ENCODE measurements at places on chromosomes 4 and X.
A peak's percentile ranks its signal among the peaks of the same experiment; 100 is the strongest.

DNA sequence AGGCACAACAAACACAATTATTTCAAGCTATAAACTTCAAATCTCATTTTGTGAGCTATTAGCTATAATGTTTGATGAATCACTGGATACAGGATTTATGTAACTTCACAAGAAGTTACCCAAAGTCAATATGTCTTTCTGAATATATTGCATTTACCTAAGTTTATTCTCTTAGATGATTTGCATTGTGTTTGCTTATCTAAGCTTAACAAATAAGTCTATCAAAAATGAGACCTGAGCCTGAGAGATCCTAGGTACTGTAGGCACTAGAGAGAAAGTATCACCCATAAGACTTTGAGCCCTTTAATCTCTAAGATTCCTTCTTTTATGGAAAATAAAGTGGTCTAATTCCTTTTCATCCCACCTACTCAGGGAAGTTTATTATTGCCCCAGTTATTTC lies 178.2 kb downstream of the NAF1 start:
- no peak for DNase-seq

DNA sequence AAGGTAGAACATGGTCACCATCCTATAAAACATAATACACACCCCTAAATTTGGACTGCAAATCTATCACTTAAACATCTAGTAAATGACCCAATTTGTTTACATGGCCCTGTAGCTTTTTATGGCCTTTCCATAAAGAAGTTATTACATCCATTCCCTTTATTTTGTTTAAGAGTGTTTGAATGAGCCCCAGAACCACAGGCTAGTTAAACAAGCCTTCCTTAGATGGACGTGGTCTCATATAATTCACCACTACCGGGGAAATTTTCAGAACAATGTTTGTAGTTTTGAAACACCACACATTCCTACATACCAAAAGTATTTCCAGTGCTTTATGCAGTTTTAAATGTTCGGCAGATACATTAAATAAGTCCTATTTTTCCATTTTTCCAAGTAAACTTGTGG lies 12.3 kb downstream of the PDGFC start:
- DNase-seq: no peak

GRCh38 chr4:5960252-5960880 lies 57.9 kb downstream of the C4orf50 start:
- DNase-seq: no peak

DNA sequence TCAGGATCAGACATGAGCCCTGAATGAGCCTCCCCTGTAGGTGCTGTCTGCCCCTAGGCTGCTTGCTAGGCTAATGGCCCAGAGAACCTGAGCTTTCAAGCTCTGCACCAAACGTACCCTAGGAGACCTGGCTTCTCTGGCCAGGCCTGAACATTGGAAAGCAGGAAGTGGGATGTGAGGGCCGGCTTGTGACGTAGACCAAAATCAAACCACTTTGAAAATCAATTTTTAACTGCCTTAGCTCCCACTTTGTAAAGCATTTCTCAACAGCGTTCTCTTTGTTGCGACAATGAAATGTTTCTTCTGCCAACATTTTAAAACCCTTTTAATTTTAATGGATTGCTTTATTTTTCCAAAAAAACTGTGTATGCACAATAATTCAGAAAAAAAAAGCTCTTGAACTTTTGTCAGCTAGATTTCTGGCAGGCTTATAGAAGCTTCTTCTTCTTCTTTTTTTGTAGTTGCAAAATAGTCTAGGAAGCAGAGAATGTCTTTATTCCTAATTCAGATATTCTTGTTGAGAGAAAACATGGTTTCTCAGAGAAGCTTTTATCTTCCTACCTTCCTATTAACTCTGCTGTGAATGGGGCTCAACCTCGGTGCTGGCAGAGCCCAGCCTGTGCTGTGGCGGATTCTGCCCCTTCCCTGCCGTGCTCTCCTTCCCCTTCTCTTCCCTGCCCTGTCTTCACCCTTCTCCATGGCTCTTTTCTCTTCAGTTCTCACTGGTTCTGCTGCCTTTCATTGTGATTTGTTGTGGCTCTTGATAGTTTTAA lies 145.2 kb upstream of the SFRP2 start:
- DNase-seq: no peak

DNA sequence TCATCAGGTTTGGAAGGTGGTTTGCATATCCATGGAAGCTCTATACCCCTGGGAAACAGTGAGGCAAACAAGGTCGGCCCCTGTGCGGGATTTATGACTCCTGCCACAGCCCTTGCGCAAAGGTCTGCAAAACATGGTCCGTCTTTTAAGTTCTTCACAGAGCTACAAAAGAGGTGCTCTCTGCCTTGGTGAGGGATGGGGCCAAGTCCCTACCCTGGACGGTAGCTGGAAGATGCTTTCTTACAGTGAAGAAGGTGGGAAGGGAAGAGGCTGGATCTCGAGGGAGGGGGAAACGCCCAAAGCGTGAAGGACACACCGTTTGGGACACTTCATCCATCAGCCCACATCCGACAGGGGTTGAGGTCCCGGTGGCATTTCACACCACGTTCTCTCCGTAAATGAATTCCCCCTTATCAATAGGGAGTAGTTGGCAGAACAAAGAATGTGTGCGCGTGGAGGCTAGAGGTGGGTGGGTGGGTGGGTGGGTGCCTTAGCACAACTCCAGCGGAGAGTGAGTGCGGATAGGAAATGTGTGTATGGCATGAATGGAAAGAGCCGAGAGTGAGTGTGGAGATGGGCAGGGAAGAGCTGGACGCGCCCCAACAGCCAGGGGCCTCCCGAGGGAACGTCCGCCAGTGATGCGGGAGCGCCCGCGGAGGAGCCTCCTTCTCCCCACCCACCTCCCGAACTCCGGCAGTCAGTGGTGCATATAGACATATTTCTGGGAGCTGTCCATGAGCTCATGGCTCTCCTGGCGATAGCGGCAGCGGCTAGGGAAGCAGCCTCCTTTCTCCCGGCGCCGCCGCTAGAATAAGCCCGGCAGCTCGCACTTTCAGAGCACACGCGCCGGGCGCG lies 68.3 kb downstream of the LARP7 start:
- peak; percentile 3 for DNase-seq

GRCh38 chrX:41475591-41476241 lies 28.6 kb downstream of the NYX start:
- peak; percentile 47 for DNase-seq

- DNase-seq: peak; percentile 55
These were observed 11.7 kb downstream of the MTTP start for GRCh38 chr4:99586322-99586721.

GRCh38 chr4:174281182-174281737 lies 2.2 kb downstream of the FBXO8 start:
- DNase-seq: no peak

DNA sequence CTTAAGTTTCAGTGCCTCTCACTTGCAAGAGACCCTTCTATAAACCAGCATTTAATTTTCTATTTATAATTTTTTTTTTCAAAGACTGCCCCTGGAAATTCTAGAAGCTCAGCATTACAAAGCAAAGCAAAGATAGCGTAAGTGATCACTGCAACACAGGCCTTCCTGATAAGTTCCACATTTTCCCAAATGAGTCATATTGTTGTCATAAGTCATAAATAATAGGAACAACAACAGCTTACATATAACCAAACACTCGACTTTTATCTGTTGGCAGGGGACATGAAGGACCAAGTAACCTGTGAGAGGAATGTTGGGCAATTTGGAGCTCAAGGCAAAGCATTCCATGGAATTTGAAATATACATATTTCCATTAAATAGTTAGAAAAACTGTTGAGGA lies 815.5 kb downstream of the DMD start:
- no peak for DNase-seq

DNA sequence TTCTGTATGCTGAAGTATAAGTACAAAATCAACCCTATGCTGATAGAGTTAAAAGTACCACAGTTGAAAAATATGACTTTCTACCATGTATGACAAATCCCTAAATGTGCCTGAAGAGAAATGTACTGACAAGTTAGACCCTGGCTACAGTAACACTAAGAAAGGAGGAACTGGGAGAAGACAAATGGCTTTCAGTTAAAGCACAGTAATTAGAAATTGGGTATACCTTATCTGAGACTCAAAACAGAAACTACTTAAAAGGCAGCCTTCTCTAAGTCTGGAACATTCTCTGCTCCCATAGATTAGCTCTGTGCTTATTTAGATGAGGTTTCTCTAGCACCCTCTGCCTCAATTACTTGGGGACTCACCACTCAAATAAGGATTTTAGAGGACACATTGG lies 189.1 kb downstream of the GPC3 start:
- DNase-seq: no peak

DNA sequence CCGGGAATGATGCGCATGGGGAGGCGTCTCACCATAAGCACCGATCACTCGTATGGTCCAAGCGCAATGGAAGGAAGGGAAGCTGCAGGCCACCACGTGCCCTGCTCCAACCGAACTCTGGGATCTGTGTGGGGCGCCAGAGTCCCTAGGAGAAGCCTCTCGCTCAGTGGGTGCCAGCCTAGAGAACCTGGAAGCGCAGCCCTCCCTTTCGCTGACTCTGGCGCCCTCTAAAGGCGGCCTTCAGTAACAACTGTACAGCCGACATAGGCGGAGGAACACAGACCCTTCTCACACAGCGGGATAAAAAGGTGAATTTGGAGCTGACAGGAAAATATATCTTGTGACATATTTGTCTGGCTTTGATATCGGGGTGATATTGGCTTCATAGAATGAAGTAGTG lies 76.0 kb downstream of the INTS6L start:
- DNase-seq: peak; percentile 31

- DNase-seq: peak; percentile 69
These were observed 3.8 kb upstream of the RADX start for GRCh38 chrX:106608016-106608415.

GRCh38 chr4:14404730-14405129 lies 597.6 kb upstream of the CPEB2 start:
- DNase-seq: no peak

DNA sequence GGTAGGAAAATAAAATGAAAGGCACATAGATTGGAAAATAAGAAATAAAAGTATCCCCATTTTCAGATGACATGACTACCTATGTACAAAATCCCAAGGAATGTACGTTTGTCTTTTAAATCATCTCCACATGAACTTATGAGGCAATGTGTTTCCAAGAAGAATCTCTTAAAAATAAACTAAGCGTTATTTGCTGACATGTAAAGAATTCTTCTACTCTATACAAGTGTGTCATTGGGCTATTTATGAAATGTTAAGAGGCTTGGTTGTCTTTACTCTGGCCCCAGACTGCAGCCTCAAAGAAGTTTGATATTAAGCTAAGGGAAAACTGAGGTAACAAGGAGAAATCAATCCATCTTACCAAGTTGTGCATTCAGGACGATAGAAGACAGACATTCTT lies 17.1 kb downstream of the BEX3 start:
- DNase-seq: no peak

GRCh38 chr4:39626261-39626660 lies 12.4 kb downstream of the SMIM14 start:
- DNase-seq: no peak

- DNase-seq: no peak
These were observed 50.8 kb downstream of the PRPS1 start for GRCh38 chrX:107678957-107679740.

GRCh38 chrX:13077168-13077567 lies 32.7 kb upstream of the FAM9C start:
- no peak for DNase-seq

GRCh38 chr4:101647710-101648034 lies 142.9 kb upstream of the BANK1 start:
- no peak for DNase-seq

GRCh38 chr4:70236125-70236524 lies 6.3 kb upstream of the CSN3 start:
- DNase-seq: no peak

GRCh38 chr4:1232661-1233621 lies 16.0 kb downstream of the CTBP1 start:
- no peak for DNase-seq

DNA sequence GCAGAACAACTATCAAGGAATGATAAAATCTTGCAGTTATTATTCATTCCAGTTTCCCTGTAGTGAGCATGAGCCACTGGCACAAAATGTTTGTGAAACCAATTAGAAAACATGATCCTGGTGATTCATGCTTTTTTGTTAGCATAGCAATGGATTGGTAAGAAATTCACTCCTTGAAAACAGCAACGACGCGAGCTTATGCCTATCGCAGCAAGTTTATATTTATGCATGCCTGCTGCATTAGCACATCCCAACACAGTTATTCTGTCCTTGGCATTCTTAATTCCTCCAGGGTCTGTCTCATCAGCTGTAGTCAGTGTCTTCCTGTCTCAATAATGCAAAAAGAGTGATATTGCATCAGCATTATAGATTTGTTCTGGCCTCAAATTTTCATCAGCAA lies 975.9 kb downstream of the STIM2 start:
- DNase-seq: no peak

GRCh38 chr4:112449708-112450107 lies 66.3 kb downstream of the NEUROG2 start:
- no peak for DNase-seq

- DNase-seq: no peak
These were observed 172.1 kb downstream of the OPHN1 start for GRCh38 chrX:68261060-68261672.

GRCh38 chr4:67907650-67908049 lies 23.8 kb upstream of the TMPRSS11D start:
- no peak for DNase-seq

GRCh38 chr4:103268746-103269145 lies 70.6 kb upstream of the CENPE start:
- DNase-seq: no peak

GRCh38 chrX:49203536-49203935 lies 3.5 kb upstream of the SYP start:
- no peak for DNase-seq

DNA sequence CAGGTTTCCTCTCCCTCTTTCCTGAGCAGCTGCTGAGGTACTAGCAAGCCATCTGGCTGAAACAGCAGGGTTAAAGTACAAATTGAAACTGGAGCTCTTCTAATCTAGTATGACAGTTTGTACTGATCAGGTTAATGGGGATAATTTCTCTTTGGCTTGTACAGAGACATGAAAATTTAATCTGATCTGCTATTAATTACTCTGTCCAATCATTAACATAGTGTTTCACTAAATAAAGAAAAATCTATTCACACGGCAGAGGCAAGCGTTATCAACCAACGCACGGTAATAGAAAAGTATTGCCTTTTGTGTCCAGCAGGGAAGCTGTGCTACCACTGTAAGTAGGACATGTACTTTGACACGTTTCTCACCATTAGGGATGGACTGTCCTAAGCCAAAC lies 71.1 kb downstream of the IGSF1 start:
- DNase-seq: no peak

GRCh38 chr4:98864560-98864959 lies 64.4 kb downstream of the EIF4E start:
- no peak for DNase-seq

DNA sequence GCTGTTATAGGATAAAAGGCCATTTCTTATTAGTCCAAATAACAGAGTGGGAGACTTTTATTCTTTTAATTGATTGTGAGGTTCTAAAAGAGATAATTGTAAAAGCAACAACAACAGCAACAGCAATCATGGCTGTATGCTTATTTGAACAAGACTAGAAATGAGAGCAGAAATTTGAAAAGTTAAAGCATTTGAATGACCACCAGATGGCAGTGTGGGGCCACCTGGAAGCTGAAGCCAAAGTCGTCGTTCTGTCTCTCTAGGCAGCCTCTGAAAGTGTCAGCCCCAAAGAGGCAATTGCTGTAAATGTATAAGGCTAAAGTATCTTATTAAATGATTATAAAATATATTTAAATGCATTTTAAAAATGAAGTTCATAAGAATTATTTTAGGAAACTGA lies 42.2 kb downstream of the SH2D1A start:
- peak; percentile 39 for DNase-seq

- DNase-seq: no peak
These were observed 85.6 kb upstream of the CPEB2 start for GRCh38 chr4:14916554-14917297.

- no peak for DNase-seq
These were observed 231.7 kb downstream of the FBXW7 start for GRCh38 chr4:152304220-152304619.

- DNase-seq: no peak
These were observed 135.9 kb downstream of the PRKX start for GRCh38 chrX:3577551-3577950.
